ENCODE measurements at places on chromosomes 3 and 15.

- H3K27ac ChIP-seq, result no peak overlapping the region
- H3K36me3 ChIP-seq, result peaks cover 72% of the 10 kb centered on the region
- H3K27me3 ChIP-seq, result no peaks in the 10 kb centered on the region
- no peak for DNase-seq
- H3K4me3 ChIP-seq, result no peak overlapping the region
- peaks cover 34% of the 10 kb centered on the region for H3K4me1 ChIP-seq
These were observed 9.9 kb downstream of the FYCO1 start for GRCh38 chr3:45985532-45986302.

DNA sequence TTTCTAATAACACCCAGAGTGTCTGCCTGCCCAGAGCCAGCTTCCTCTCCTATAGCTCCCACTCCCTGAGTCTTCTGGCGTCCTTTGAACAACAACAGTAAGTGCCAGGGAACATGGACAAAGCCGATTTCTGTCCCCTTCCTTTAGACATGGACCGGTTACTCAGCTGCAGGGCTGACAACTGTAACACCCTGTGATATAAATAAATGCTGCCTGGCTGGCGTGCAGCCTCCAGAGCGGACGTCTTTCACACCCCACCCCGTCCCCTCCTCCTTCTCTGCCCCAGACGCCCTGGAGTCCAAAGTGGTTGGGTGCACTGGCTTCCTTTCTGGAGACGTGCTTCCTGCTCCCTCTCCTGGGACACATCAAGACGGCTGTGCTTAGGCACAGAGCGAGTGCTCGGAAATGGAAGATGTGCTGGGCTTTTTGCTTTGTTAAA is 281.9 kb upstream of the LRRFIP2 start:
- H3K27ac ChIP-seq, result no peak overlapping the region
- no peak overlapping the region for H3K4me3 ChIP-seq
- DNase-seq, result no peak
- peaks cover 68% of the 10 kb centered on the region for H3K27me3 ChIP-seq

DNA sequence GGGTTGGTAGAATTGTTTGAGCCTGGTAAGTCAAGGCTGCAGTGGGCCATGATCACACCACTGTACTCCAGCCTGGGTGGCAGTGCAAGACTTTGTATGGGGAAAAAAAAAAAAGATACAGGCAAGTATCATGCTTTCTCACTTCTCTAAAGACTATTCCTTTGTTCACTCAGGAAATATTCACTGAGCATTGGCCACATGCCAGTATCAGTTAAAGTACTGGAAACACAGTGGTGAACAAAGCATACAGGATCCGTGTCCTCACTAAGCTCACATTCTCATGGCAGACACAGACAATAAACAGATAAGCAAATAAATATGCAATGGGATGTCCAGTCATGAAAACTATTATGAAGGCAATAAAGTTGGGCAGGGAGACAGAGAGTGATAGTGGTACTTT is 5.1 kb upstream of the MTHFS start:
- H3K36me3 ChIP-seq, result peaks cover 20% of the 10 kb centered on the region
- peaks cover 34% of the 10 kb centered on the region for H3K4me1 ChIP-seq
- no peak overlapping the region for H3K4me3 ChIP-seq
- H3K27me3 ChIP-seq, result no peaks in the 10 kb centered on the region
- DNase-seq, result no peak
- no peak overlapping the region for H3K27ac ChIP-seq

GRCh38 chr3:193827871-193828270 is 234.9 kb downstream of the OPA1 start:
- no peak overlapping the region for H3K4me3 ChIP-seq
- H3K27ac ChIP-seq, result no peak overlapping the region
- DNase-seq, result no peak
- peaks cover 37% of the 10 kb centered on the region for H3K27me3 ChIP-seq

DNA sequence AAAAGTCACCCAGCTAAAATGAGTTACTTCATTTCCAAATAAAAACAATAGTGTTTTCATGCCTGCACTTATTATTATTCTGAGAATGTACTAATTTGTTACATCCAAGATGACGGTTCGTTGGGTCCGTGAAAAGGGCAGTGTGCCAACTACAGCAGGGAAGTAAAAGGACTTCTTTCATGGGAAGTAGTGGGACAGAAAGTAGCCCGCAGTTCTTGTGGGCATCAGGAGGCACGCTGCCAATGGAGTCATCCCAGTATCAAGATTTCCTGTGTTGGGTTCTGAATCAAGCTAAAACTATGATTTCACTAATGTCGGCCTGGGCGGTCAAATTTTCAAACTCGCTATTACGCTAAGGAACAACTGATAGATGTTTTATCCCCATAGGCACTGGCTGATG is 254.5 kb upstream of the SOX2 start:
- no peaks in the 10 kb centered on the region for H3K27me3 ChIP-seq
- H3K36me3 ChIP-seq, result no peaks in the 10 kb centered on the region
- H3K4me3 ChIP-seq, result no peak overlapping the region
- no peak overlapping the region for H3K27ac ChIP-seq

- no peak overlapping the region for H3K4me3 ChIP-seq
- H3K36me3 ChIP-seq, result no peaks in the 10 kb centered on the region
- H3K27me3 ChIP-seq, result peaks cover 12% of the 10 kb centered on the region
These were observed 23.3 kb downstream of the AQP9 start for GRCh38 chr15:58161436-58161930.

DNA sequence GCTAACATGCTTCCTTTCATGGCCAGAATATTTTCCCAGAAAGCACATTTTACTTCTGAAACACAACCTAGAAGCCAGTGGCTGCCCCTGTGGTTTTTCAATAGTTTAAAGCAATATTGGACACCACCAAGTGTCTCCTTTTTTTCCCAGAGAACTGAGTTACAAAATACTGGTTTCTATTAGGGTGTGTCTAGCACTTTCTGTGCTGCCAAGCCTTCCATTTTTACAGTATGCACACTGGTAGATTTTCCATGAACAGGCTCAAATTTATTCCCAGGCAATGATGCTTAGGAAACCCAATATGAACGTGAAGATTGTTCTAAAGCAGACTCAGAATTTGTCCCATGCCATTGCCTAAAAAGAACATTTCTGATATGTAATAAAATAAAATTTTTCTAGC is 7.2 kb downstream of the TNFAIP8L3 start:
- peaks cover 71% of the 10 kb centered on the region for H3K27me3 ChIP-seq
- no peaks in the 10 kb centered on the region for H3K36me3 ChIP-seq
- no peak overlapping the region for H3K27ac ChIP-seq

DNA sequence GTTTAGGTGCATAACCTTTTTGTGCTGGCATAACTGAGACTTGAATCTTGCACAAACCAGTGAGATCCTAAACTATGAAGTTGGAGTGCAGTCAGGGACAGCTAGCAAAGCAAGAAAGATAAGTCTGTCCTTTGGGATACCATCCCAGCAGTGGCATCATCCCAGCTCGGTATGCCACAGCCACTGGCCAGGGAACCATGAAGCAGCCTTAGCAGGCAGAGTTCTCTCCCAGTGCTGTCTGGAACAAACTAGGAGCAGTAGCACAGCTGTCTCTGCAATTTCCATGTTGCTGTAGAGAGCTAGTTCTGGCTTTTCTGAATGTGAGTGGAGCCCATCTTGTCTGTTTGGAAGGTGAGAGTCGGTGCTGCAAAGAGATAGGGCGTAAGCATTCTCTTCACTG is 130.3 kb downstream of the DTWD1 start:
- H3K27me3 ChIP-seq, result no peaks in the 10 kb centered on the region
- DNase-seq, result no peak
- no peaks in the 10 kb centered on the region for H3K36me3 ChIP-seq
- no peak overlapping the region for H3K4me3 ChIP-seq
- no peaks in the 10 kb centered on the region for H3K4me1 ChIP-seq

DNA sequence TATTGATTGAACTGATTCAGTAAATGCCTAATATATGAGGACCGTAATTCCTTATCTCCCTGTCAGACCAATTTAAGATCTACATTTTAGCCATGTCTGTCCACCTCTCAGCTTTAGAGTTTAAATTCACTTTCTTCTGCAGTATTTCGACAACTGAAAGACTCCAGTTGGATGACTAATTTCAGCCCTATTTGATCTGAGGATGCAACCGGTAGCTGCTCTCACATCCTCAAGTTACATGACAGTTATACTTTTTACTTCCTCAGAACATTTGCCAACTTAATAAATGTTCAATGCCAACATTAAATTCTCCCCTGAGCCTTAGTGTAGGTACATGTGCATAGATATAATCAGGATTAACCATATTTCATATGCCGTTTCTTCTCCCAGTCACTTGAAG is 2.5 kb upstream of the HHLA2 start:
- DNase-seq, result no peak
- H3K4me3 ChIP-seq, result peak overlapping the region; percentile 22
- H3K36me3 ChIP-seq, result peaks cover 22% of the 10 kb centered on the region
- H3K27ac ChIP-seq, result peak overlapping the region; percentile 88
- peaks cover 79% of the 10 kb centered on the region for H3K4me1 ChIP-seq

- H3K27ac ChIP-seq, result no peak overlapping the region
- H3K36me3 ChIP-seq, result no peaks in the 10 kb centered on the region
- no peaks in the 10 kb centered on the region for H3K4me1 ChIP-seq
These were observed 98.2 kb downstream of the MEIS2 start for GRCh38 chr15:37002041-37002672.

DNA sequence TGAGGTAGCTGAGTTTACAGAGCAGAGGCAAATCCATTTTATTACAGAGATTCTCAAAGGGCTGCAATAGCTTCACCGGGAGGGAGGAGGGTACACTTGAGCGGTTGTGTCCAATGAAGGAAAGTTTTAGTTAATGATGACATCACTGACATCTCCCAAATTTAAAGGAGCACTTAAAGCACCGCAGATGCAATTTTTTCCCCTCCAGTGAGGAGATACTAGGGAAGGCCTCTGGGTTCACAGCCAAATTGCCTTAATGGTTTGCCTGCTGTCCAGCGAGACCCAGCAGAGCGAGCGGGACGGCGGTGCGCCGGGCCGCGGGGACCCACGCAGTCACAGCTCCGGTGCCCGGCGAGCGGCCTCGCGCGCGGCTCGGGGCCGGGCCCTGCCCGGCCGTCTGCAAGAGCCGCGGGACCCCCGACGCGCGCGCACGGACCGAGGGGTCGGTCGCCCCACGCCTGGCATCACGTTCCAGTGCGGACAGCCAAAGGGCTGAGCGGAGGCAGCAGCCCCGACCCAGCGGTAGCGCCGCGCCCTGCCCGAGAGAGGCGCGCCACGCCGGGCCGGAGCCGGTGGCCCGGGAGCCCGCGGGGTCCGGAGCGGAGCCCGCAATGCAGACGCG is 160.5 kb upstream of the CHRNA7 start:
- H3K4me1 ChIP-seq, result peaks cover 12% of the 10 kb centered on the region
- no peak overlapping the region for H3K27ac ChIP-seq
- no peak for DNase-seq
- H3K27me3 ChIP-seq, result peaks cover 40% of the 10 kb centered on the region

GRCh38 chr3:13483988-13484695 is 4.0 kb downstream of the HDAC11 start:
- DNase-seq, result no peak
- H3K36me3 ChIP-seq, result no peaks in the 10 kb centered on the region
- H3K27ac ChIP-seq, result no peak overlapping the region
- no peak overlapping the region for H3K4me3 ChIP-seq
- H3K27me3 ChIP-seq, result peaks cover 31% of the 10 kb centered on the region
- H3K4me1 ChIP-seq, result peaks cover 25% of the 10 kb centered on the region

GRCh38 chr3:8557298-8557697 is 55.7 kb downstream of the LMCD1 start:
- peaks cover 9% of the 10 kb centered on the region for H3K27me3 ChIP-seq
- H3K36me3 ChIP-seq, result no peaks in the 10 kb centered on the region
- DNase-seq, result no peak
- no peak overlapping the region for H3K4me3 ChIP-seq
- H3K27ac ChIP-seq, result no peak overlapping the region

GRCh38 chr3:69890691-69891090 is 108.8 kb upstream of the SAMMSON start:
- H3K4me3 ChIP-seq, result no peak overlapping the region
- no peak overlapping the region for H3K27ac ChIP-seq
- H3K36me3 ChIP-seq, result no peaks in the 10 kb centered on the region
- no peaks in the 10 kb centered on the region for H3K4me1 ChIP-seq

DNA sequence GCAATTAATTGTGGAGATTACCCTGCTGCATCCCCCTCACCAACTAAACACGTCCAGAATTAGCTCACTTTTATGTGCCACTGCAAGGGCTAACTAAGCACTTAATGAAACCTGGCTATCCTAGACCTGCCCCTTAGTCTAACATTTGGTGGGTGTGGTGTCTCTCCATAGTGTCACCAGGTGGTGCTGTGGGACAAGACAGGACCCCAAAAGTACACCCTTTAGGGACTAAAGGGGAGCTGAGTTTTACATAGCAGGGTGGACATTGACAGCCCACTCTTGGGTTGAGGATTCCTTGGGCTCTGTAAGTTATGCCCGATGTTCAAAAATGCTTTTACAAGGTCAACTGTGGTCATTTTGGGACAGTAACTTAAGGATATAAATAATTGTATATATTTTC is 5.7 kb downstream of the DUT start:
- H3K27me3 ChIP-seq, result no peaks in the 10 kb centered on the region
- DNase-seq, result peak; percentile 43
- peaks cover 59% of the 10 kb centered on the region for H3K4me1 ChIP-seq

- no peak for DNase-seq
- no peaks in the 10 kb centered on the region for H3K27me3 ChIP-seq
- H3K4me3 ChIP-seq, result no peak overlapping the region
- H3K27ac ChIP-seq, result no peak overlapping the region
- peaks cover 17% of the 10 kb centered on the region for H3K36me3 ChIP-seq
These were observed 119.9 kb upstream of the MELTF start for GRCh38 chr3:197149528-197149927.

GRCh38 chr3:149258298-149258697 is 36.7 kb upstream of the CP start:
- no peaks in the 10 kb centered on the region for H3K4me1 ChIP-seq
- H3K27ac ChIP-seq, result no peak overlapping the region
- H3K27me3 ChIP-seq, result peaks cover 15% of the 10 kb centered on the region

- H3K27ac ChIP-seq, result no peak overlapping the region
- H3K4me3 ChIP-seq, result no peak overlapping the region
- peaks cover 16% of the 10 kb centered on the region for H3K4me1 ChIP-seq
- H3K27me3 ChIP-seq, result peaks cover 3% of the 10 kb centered on the region
- DNase-seq, result no peak
These were observed 8.5 kb upstream of the CCDC80 start for GRCh38 chr3:112649478-112649735.

GRCh38 chr15:100765467-100766241 is 114.0 kb upstream of the ALDH1A3 start:
- no peaks in the 10 kb centered on the region for H3K36me3 ChIP-seq
- H3K27me3 ChIP-seq, result peaks cover 18% of the 10 kb centered on the region
- H3K4me1 ChIP-seq, result no peaks in the 10 kb centered on the region
- no peak overlapping the region for H3K27ac ChIP-seq
- DNase-seq, result no peak

GRCh38 chr3:29406291-29406832 is 125.5 kb downstream of the RBMS3 start:
- no peak overlapping the region for H3K27ac ChIP-seq
- no peaks in the 10 kb centered on the region for H3K36me3 ChIP-seq
- no peak overlapping the region for H3K4me3 ChIP-seq
- no peak for DNase-seq
- no peaks in the 10 kb centered on the region for H3K27me3 ChIP-seq
- H3K4me1 ChIP-seq, result no peaks in the 10 kb centered on the region

GRCh38 chr3:28994161-28994905 is 286.5 kb upstream of the RBMS3 start:
- H3K4me3 ChIP-seq, result no peak overlapping the region
- H3K4me1 ChIP-seq, result no peaks in the 10 kb centered on the region
- H3K27me3 ChIP-seq, result no peaks in the 10 kb centered on the region
